ENCODE measurements at places on chromosomes 5 and 9.

DNA sequence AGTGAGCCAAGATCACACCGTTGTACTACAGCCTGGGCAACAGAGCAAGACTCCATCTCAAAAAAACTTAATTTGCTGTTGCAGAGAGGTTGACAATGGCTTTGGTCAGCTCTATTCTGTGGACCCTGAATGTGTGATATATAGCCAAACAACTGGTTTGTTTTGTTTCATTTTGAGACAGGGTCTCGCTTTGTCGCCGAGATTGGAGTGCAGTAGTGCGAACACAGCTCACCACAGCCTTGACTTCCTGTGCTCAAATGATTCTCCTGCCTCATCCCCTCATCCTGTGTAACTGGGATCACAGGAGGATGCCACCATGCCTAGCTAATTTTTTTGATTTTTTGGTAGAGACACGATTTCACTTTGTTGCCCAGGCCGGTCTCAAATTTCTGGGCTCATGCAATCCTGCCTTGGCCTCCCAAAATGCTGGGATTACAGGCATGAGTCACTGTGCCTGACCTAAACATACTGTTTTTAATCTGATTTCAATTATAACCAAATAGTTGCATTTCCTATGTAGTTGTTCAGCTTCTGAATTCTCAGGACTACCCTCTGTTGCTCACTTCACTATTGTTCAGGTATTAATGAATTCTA, 9.8 kb downstream of the RNF183 start:
- DNase-seq = no peak

- DNase-seq = no peak
These were observed 36.2 kb upstream of the ANKRD55 start for GRCh38 chr5:56269216-56269927.

- no peak for DNase-seq
These were observed 1.7 kb downstream of the NNT start for GRCh38 chr5:43604699-43605098.

DNA sequence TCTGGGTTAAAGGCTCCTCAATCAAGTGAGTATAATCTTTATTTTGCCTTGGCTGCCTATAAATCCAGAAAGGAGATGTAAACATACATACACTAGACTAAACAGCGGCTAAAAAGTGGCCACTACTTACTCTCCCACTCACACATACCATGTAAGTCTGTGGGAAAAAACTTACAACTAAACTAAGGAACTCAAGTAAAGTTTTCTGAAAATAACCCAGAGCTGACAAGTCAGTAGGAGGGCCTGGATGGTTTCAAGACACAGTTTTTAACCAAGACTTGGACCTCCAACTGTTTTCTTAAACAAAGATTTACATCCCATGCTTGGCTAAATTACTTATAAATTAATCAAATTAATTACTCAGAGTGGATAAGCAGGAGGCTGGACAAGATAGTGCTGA, 64.5 kb downstream of the CEP120 start:
- DNase-seq = no peak

DNA sequence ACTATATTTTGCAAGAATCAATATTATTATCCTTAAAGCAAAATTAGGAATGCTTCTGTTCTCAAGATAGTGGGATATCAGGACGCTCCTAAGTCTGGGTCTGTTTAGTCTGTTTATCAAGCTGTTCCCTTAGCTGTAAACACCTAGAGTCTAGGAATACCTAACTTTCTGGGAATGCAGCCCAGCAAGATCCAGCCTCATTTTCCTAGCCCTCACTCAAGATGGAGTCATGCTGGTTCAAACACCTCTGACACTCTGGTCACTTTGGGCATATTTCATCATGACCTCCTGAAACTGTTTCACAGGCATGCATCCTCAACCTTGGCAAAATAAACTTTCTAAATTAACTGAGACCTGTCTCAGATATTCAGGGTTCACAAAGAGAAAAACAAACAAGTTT, 14.4 kb upstream of the MRPS30 start:
- DNase-seq = no peak
